ENCODE measurements at places on chromosomes 12 and 14.

GRCh38 chr14:21523203-21523602 lies 2.9 kb downstream of the SALL2 start:
- no peak for DNase-seq

DNA sequence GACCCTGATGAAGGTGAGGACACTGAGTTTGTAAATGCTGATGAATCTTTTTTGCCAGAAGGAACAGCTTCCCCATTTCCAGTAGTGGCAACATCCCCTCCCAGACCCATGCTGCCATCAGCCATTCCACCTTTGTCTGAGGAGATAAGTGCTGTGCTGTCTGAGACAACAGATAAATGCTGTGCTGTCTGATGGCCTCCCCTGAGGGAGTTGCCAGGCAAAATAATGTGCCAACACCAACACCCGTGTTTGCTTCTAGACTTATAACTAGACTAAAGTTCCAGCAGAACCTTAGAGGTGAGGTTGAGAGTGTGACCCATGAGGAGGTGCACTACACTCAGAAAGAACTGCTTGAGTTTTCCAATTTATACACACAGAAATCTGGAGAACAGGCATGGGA lies 349.5 kb downstream of the C12orf75 start:
- no peak for DNase-seq

- no peak for DNase-seq
Measured at GRCh38 chr14:83713732-83714131, 1816.2 kb upstream of the FLRT2 start.

DNA sequence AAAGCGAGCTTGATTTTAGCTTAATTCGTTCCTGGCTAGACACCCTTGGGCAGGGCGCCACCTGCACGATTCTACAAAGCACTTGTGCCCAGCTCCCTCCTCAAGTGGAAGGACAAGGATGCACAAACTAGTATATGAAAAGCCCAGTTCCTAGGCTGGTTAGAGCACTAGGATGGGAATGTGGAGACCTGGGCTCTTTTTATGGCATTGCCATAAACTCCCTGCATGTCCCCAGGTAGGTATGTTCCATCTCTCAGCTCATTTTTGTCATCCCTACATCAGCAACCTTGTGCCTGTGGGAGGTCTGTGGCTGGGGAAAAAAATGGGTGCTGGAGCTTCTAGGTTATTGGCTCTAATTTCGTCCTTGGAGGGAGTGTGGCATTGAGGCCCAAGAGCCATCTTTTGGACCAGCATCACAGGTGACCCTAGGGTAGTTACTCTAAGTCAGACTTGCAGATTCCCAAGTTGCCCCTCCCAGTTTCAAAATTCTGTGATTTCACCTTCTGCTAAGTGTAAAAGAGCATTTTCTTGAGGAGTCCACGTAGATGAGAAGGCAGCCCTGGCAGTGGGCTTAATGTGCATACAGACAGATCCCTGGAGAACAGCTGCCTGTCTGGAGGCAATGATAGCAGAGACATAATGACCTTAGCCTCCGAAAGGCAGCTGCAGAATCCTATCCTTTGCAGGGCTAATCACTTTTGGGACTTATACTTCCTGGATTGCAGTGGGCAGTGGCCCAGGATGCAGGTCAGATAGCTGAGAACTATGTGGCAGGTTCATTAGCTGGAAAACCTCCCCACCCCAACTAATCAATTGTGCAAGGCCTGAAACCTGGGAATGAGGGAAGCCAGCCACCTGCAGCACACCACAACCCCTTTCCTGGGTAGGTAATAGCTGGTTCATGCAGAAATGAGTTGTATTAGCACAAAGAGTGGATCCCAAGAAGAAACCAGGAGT lies 47.6 kb upstream of the BDKRB2 start:
- DNase-seq, result no peak

GRCh38 chr12:90622431-90622830 lies 332.5 kb downstream of the CCER1 start:
- DNase-seq, result no peak

DNA sequence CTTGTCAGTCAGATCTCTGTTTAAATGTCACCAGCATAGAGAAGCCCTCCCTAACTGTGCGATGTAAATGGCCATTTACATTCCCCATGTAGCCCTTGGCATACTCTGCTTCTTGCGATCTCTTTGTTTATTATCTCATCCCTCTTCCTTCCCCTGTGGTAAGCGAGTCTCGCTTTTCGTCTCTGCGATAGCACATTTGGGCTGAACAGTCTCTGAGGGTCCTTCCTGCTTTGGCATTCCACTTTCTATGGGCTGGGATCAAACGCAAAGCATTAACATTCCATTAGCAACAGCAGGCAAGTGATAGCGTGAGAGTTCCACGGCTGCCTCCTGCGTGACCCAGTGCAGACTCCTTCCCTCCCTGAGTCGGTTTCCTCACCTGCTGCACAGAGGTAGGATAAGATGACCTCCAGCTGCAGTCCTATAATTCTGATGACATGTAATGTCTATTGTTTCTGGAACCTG lies 61.4 kb upstream of the TUNAR start:
- DNase-seq, result no peak

DNA sequence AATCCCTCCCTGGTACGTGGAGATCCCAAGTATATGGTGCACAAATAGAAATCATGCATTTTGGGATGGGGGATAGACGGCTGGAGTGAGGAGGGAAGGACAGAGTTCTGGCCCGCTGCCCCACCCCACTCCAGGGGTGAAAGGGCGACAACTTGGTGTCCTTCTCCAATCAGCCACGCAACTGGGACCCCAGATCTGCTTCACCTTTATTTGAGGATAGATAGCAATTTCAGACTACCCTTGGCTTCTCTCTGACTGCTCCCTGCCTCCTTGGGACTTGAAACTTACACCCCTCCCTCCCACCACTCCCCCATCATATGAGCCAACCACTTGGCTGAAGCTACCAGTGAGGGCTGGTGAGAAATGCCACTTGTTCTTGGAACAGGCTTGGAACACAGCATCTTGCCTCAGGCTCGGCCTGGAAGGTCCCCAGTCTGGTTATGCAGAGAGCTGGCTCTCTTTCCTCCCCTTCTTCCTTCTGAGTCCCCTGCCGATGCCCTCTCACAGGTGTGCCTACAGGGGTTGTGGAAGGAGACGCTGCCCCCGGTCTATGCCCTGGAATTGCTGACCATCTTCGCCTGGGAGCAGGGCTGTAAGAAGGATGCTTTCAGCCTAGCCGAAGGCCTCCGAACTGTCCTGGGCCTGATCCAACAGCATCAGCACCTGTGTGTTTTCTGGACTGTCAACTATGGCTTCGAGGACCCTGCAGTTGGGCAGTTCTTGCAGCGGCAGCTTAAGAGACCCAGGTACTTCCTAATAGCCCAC lies 8.1 kb downstream of the OAS3 start:
- no peak for DNase-seq
